ENCODE measurements at places on chromosomes 7 and 10.

GRCh38 chr10:69826094-69826493, 24.4 kb downstream of the COL13A1 start:
- no peak for DNase-seq

GRCh38 chr7:55078465-55079372, 59.9 kb downstream of the EGFR start:
- DNase-seq, result no peak

GRCh38 chr10:5698062-5698461, 13.4 kb downstream of the TASOR2 start:
- DNase-seq, result no peak

DNA sequence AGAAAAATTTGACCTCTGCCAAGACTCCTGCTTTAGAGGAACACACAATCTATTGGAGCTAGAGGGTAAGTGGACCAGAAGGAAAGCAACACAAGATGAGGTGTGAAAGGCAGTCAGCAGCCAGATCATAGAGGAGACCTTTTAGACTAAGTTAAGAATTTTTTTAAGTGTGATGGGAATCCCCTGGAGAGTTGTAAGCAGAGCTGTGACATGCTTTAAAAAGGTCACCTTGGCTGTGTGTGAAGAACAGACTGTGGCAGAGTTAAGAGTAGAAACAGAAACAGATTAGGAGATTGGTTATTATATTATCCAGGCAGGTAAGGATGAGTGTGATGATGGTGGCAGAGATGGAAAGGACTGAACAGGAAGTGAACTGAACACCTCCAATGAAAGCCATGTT, 23.5 kb downstream of the CPEB3 start:
- DNase-seq, result no peak

DNA sequence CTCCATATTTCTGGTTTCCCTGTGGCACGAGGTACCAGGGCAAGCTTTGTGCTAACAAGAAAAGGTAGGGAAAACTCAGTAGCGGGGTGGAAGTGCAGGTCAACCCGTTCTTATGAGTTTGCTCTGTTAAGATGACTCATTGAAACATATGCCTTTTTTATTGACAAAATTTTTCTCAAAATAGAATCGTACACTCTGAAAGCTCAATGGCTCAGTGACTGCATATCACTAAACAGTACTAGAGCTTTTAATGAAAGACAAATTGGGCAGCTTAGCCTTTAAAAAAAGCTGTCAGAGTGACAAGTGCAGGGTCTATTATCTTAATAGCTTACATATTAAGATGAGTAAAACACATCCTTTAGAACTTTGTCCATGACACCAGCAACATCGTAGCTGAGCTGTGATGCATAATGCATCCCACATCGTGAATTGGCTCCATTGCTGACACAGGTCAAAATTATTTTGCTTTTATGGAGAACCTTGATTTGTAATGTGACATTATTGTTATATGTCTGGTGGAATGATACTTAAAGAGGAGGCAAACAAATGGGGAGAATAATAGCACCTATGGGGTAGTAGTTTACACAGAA, 264.4 kb downstream of the ETV1 start:
- DNase-seq, result no peak

- DNase-seq, result no peak
Observed at GRCh38 chr7:44061645-44062179, 3.7 kb downstream of the PGAM2 start.

- peak; percentile 55 for DNase-seq
Observed at GRCh38 chr10:33986016-33986415, 651.5 kb upstream of the NRP1 start.

DNA sequence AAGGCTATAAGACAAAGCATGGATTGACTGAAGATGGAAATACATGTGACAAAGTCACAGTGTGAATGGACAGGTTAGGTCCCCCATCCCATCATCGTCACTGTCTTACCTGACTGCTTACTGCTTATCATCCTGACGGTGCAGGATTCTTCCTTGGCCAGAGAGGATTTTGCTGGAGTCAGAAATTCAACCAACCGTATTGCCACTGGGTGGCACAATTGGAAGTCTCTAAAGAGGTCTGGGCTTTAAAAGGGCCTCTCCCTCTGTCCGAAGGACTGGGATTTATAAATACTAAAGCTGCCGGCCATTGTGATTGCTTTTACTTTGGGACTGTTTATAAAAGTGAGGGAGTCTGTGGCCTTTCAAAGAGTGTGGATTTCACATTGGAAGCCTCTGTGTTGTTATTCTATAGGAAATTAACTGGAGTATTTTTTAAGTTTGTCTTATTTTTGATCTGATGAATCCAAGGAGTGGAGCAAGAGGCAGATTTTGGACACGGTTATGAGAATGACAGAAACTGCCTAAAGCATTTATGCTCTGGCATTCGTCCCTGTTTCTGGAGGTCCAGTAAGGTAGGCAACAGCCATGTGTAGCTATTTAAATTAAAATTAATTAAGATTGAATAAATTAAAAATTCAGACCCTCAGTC, 113.3 kb upstream of the CREB5 start:
- no peak for DNase-seq

GRCh38 chr7:68476966-68477365, 1121.3 kb upstream of the AUTS2 start:
- DNase-seq, result no peak

DNA sequence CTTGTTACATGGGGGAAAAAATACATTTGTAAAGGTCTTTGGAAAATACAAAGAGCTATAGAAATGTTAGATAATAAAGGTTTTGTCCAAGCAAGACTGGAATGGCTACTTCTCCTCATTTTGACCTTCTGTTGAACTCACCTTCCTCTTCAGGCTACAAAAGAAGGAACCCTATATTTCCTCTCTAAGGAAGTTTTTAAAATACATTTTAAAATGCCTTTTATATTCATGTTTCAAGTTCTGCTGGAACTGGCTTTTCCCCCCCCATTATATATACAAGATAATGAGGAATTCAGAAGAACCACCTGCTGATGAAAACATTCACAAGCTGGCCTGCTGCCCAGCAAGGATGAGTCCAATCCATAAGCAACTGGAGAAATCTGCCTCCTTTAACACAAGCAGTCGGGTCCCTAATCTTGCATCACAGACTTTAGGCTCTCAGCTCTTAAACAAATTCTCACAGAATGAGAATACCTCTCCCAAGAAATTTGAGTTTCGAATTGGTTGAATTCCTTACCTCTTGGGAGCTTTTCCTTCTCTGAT, 44.6 kb downstream of the MTERF1 start:
- no peak for DNase-seq
